ENCODE measurements at places on chromosomes 3 and 15. TPM values are rescaled to one million over a fixed set of nuclear protein-coding genes. Genes with fewer than 3 reads are reported as not detected.

Gene CALML4
- total RNA-seq, result 1.2 TPM

Gene CCK
- 0.39 TPM for total RNA-seq

Gene ZBTB20
- 37.3 TPM for total RNA-seq

Gene RLBP1
- total RNA-seq, result not detected

Gene KLHL6
- 0.04 TPM for total RNA-seq

Gene GABRG3
- not detected for total RNA-seq

Gene P2RY13
- not detected for total RNA-seq

Gene NR2F2
- total RNA-seq, result 0.99 TPM

Gene ILDR1
- not detected for total RNA-seq

Gene GOLGA8S
- not detected for total RNA-seq

Gene PLA2G4E
- total RNA-seq, result 0.06 TPM

Gene C3orf70
- 0.42 TPM for total RNA-seq

GRCh38 chr15:31307270-31308184, 19.1 kb upstream of the KLF13 start:
- DNase-seq, result no peak

- DNase-seq, result peak; percentile 21
Measured at GRCh38 chr15:40953713-40954074, 423 bp downstream of the CHAC1 start.

DNA sequence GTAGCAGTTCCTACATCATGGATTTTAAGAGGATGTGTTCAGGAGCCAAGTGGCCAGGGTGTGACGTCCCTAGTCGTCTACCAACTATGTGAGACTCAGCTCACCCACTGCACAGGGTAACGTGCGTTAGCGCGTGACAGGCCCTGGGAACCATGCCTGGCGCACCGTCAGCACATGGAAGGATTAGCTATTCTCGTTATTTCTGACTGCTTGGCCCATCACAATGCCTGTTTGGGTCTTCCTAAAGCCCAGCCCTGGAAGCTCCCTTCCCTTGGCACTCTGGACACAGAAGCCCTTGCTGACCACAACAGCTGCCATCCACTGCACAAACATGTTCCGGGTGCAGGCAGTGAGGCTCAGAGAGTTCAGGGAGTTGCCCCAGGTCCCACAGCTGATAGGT, 91.0 kb upstream of the RPL32 start:
- DNase-seq, result no peak

- DNase-seq, result no peak
Measured at GRCh38 chr3:120027226-120027625, 67.0 kb downstream of the GSK3B start.

DNA sequence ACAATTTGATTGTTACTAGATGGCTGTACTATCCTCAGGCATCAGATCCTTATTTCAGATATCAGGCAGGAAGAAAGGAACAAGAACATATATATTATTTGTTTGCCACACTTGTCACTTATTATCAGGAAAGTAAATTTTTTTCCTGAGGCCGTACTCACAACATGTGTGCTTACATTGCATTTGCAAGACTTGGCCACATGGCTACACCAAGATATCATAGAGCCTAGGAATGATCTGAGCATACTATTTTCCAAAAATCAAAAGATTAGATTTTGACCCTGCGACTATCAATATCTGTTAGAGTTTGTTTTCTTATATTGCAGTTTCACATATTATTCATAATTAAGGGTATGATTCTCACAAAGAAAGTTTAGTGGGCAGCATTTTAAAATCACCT, 426.2 kb upstream of the BCHE start:
- no peak for DNase-seq

GRCh38 chr15:87167706-87168105, 1088.0 kb downstream of the AGBL1 start:
- no peak for DNase-seq

GRCh38 chr3:106452096-106452495, 583.3 kb upstream of the CBLB start:
- DNase-seq, result no peak

GRCh38 chr15:99153026-99153535, 48.2 kb downstream of the SYNM start:
- no peak for DNase-seq

GRCh38 chr3:37964716-37965115, 25.9 kb upstream of the VILL start:
- no peak for DNase-seq

- DNase-seq, result no peak
Measured at GRCh38 chr3:193803288-193803687, 210.3 kb downstream of the OPA1 start.

DNA sequence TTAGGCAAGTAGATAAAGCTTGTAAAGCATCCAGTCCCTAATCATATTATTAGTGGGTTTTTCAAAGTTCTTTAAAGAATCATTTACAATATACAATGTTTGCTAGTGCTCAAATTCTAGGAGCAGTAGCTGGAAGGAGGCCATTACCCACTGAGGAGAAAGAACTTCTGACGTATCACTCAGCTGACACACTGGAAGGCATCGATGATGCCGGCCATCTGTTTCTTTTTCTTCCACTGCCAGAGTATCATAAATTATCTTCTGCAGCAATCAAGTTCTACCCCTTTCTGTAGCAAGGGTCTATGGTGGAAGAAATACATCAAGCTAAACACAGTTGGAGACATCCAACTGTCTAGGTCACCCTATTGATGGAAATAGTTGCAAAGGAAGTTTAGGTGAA, 243.2 kb upstream of the LRRN1 start:
- DNase-seq, result no peak

DNA sequence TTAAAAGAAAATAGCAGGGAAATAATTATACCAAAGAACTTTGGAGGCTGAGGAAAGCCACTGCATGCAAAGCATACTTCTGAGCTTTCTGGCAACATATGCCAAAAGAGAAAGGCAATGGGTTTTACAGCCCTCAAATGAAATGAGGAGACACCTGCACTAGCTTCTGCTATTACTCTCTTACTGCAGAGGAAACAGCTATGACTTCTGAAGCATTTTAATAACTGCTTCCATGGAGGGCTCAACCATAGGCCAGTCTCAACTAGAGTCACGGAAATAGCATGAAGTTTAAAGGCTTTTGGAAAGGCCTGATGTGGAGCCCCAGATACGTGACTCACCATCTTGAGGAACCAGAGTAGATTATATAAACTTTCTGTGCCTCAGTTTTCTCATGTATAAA, 114.8 kb downstream of the OXNAD1 start:
- DNase-seq, result no peak

DNA sequence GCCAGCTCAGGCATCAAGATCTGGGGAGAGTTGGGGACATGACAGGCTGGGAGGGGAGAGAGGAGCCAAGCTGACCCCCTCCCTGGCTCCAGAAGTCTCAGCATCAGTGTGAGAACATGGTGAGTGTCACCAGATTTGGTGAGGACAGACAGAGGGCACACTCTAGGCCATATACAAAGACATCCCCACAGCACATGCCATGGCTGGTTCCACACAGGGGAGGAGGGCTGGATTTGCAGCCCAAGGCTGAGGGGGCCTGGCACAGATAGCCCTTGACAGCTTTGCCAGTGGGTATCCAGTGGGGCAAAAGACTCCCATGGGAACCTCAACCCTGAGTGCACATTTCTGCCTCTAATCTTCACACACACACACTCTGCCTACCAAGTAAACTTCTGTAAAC, 10.1 kb upstream of the ANKRD63 start:
- DNase-seq, result no peak

GRCh38 chr3:159832024-159832423, 156.6 kb upstream of the IL12A start:
- no peak for DNase-seq

DNA sequence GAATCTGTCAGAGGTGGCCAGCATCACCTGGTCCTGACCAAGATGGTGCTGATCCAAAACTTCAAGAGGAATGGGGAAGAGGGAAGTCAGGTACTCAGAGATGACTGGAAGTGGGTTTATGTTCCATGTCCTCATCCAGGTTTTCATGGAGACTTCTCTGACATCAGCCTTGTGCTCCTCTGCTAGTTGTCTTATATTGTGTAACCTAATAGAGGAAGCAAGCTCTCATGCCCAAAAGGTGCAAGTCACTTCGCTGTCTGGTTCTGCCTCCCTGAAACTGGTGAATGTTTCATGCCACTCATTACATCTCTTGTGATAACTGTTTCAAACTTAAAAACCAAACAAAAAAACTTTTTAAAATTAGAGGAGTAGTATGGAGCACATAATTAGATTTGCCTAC, 127.2 kb upstream of the MANF start:
- DNase-seq, result no peak

- no peak for DNase-seq
Measured at GRCh38 chr15:60744826-60745460, 266.0 kb upstream of the ICE2 start.

DNA sequence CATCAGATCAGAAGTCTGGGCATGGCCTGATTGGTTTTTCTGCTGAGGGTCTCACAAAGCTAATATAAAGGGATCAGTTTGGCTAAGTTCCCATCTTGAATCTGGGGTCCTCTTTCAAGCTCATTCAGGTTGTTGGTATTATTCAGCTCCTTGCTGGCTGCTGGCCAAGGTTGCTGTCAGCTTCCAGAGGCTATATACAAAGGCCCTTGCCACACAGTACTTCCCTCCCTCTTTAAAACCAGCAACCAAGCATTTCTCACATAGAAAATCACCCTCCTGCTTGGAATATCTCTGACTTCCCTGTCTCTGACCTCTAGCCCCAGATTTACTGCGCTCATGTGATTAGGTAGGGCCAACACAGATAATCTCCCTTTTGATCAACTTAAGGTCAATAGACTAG, 442.9 kb downstream of the ERC2 start:
- peak; percentile 74 for DNase-seq

- no peak for DNase-seq
Measured at GRCh38 chr15:90882781-90883525, 1.4 kb upstream of the FES start.

GRCh38 chr3:138854940-138855339, 20.2 kb upstream of the PIK3CB start:
- DNase-seq, result no peak

GRCh38 chr3:21314688-21315087, 436.3 kb downstream of the ZNF385D start:
- DNase-seq, result no peak

DNA sequence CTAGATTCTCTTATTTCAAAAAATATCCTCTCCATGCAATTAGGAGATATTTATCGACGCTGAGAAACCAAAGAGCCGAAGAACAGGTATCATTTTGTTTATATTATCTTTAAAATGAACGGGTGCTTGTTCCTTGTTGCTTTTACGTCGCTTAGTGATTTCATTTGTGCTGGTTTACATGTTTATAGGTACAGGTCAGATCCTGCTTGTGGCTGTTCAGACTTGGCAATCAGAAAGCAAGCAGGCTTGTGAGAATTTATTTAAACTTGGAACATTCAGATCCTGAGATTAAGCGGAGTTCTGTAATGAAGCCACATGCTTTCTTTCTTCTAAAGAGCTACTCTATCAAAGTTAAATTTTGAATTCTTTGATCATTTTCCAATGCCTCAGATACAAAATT, 43.0 kb upstream of the ATP2C1 start:
- DNase-seq, result no peak

DNA sequence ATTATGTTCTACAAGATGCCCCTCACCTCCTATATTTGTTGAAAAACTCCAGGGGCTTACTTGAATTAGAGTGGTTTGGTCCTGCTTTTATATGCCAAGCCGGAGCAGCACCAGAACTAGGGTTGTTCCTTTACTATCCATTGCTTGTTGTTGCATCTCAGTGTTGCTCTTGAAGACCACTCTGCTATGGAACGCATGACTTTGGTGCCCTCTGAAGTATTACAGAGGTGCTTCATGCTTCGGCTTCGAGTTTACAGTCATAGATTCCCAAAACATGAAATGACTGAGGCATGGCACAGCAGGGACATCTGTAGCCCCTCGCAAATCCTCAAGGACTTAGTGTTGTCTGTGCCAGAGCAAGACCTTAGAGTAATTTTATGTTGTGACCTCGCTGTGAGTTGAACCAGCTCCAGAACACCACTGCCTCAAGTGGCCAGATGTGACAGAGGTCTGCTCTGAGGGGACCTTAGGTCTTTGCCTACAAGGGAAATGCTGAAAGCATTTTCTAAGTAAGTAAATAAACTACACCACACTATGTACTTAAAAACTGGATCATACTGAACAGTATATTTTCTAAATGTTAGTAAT, 67.2 kb upstream of the SIAH2 start:
- peak; percentile 39 for DNase-seq

DNA sequence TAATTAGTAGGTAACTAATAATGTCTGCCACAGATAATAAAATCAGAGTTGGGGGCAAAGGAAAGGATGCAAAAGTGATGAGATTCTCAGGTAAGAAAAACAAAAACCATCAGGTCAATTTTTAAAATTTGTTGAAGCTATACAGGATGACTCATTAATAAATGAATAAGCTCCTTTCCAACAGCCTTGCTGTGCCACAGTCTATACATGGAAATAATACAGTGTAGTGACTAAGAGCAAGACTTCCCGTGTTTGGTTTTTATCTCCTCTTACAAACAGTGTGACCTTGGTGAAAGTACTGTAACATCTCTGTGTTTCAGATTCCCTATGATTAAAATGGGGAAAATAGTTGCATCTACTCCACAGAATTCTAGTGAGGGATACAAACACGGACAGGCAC, 331.6 kb downstream of the PYDC2 start:
- no peak for DNase-seq

DNA sequence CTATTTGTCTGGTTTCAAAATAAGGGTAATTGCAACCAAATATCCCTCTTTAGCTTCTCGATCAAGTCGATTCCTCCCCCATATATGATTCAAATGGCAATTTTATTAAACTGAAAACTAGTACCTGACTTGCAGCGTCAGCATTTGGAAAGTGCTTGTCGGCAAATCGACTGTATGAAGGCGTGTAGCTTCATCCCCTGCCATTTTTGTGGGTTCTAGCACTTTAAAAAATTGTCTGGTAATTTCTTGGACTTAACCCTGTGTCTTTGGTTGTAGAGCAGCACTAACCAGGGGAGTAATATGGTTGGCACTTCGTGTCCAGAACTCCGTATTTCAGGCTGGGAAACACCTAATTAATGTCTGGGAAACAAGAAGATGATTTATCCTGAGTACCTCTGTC, 573 bp downstream of the MME start:
- DNase-seq, result no peak

DNA sequence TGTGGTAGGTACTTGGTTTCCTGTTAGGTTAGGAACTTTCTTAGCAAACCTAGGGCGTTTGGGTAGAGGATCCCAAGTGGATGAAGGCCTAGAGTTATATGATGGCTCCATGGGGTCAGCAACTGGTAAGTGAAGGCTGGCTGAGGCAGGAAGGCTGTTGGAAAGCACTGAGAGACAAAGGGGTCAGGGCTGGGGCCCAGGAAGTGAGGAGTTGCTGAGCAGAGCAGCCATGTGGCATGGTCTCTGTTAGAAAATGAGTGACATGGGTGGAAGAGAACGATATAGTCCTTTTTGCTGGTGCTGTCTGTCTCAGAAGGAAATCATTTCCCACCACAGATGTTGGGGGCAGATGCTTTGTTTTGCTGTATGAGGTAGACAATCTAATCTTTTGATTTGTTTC, 34.5 kb upstream of the MGLL start:
- no peak for DNase-seq

- no peak for DNase-seq
Measured at GRCh38 chr15:25568751-25569150, 129.9 kb upstream of the UBE3A start.

Measured in cardiac muscle cell (in vitro differentiated cells and primary cell).